ENCODE measurements at places on chromosomes 13 and 19. TPM values are rescaled to one million over a fixed set of nuclear protein-coding genes. Genes with fewer than 3 reads are reported as not detected.

SWSAP1 gene
- total RNA-seq, result 5.7 TPM

ADGRE3 gene
- not detected for total RNA-seq

AKAP8L gene
- total RNA-seq, result 232 TPM

DNA sequence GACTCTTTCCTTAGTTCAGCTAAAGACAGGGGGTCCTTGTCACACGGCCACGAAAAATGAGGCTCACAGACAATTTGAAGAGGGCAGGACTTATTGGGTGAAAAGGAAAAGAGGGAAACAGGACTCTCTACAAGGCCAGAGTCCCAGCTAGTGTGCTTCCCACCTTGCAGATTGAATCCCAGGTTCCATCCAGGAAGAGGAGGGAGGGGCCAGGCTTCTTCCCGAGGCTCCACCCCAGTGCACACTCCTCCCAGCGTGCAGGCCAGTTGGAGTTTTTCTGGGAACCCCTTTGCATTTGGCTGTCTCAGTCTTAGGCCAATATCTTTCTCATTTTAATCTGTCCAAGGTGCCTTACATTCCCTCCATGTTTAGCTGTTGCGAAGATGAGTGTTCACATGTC is 106.8 kb downstream of the DNAJC3 start:
- DNase-seq, result no peak

GRCh38 chr19:47848823-47849473 is 10.1 kb upstream of the TPRX2 start:
- no peak for DNase-seq
